ENCODE measurements at places on chromosomes 7 and 10. TPM values are rescaled to one million over a fixed set of nuclear protein-coding genes. Genes with fewer than 3 reads are reported as not detected.

- no peak for DNase-seq
These were observed 1.7 kb downstream of the FOXP2 start for GRCh38 chr7:114416129-114416990.

GRCh38 chr10:74419491-74419951 is 268.5 kb downstream of the ADK start:
- no peak for DNase-seq

The PCDH15 gene
- total RNA-seq, result not detected

- DNase-seq, result no peak
These were observed 45.5 kb upstream of the RHOBTB1 start for GRCh38 chr10:60989400-60989876.

DNA sequence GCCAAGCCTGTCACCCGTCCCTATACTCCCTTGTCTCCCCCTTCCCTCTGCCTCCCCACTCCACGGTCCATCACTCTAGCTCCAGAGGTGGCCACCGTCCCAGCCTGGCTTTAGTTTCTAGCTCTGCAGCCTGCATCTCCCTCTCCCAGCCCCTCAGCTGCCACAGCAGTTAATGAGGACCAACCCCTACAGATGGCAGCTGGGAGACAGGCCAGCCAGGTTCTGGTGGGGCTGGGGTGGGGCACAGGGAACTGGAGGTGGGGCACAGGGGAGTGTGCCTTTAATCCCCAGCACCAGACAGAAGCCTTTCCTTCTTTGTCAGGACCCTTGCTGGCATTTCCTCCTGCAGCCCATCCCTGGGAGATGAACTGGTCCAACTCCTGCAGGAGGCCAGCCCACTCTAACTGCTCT is 21.1 kb downstream of the UNC5B start:
- DNase-seq, result no peak

DNA sequence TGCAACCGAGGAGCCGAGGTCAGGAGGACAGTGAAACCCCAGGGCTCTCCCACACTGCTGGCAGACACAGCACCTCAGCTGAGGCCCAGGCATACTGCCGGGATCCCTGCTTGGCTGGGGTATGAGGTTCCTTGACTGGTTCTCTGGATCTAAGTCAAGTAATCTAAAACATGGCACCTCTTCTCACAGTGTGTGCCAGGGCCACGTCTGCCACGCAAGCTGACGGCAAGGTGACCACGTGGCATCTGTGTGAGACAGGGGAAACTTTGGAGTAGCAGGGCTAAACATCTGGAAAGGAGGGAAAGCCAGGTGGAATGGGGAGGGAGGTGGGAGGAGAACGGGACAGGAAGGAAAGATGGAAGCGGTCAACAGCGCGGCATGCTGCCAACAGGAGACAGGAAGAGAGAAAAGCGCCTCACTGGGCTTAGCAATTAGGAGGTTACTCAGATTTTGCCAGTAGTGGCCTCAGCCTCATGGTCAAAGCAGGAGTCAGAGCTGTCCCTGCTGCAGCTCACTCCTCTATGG is 103.7 kb downstream of the CXCL12 start:
- DNase-seq, result no peak

The HPSE2 gene
- not detected for total RNA-seq

GRCh38 chr7:14938181-14938580 is 35.6 kb upstream of the DGKB start:
- no peak for DNase-seq

The FKBP6 gene
- total RNA-seq, result not detected

GRCh38 chr7:157874870-157875229 is 538.0 kb downstream of the DNAJB6 start:
- no peak for DNase-seq

The VIPR2 gene
- 0.43 TPM for total RNA-seq

- DNase-seq, result peak; percentile 46
These were observed 111.7 kb upstream of the CDK13 start for GRCh38 chr7:39838326-39838725.

- no peak for DNase-seq
These were observed 484.5 kb upstream of the ZMIZ1 start for GRCh38 chr10:78584266-78584665.

DNA sequence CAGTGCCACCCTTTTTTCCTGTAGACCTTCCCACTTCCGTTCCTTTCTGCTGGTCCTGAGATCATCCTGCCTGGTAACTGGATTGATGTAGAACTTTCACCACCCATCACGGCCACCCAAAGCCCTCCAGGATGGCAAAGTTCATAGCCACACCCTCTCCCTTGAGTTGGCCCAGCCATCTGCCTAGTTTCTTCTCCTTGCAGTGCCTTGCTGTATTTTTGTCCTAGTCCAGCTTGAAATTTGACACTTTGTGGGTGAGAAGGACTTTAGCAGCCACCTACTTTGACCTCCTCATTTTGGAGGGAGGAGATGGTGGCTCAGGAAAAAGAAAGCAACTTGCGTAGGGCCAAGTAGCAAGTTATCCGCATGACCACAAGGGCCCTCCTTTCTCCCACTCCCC is 140.7 kb downstream of the BUB3 start:
- DNase-seq, result no peak

GRCh38 chr10:109587366-109587765 is 335.9 kb downstream of the XPNPEP1 start:
- no peak for DNase-seq

DNA sequence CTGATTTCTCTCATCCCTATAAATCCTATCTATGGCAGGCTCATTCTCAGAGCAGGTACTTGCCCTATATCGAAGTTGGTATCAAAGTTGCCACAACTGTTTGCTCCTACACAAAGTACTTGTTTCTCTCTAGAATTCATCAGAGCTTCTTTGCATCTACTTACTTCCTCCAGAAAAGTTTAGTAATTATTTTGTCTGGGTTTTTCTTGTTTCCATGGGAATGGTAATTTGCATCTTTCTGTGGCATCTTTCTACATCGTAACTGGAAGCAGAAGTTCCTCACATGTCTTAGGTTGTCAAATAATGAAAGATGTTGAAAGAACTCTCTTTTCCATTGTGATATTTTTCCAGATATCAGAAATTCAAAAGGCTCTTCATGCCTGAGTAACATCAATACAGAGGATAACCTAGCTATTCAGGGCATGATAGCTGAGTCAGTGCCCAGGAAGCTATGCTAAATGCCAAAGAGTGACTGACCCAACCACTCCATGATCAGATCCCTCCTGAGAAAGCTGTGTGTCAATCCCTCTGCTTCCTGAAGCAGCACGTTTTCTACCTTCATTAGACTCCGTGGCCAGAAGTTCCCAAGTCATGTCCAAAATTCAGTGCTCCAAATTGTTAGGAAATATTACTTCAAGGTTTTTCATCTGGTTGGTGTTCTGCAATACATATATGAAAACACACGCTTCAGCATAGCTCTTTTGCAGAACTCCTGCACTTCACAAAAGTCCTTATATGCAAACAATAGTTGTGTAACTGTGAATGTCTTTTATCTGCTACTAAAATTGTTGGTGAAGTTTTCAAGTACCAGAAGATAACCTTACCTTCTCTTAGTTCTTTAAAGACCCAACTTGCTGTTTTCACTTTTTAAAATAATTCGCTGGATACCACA is 216.5 kb downstream of the VTI1A start:
- DNase-seq, result peak; percentile 75

DNA sequence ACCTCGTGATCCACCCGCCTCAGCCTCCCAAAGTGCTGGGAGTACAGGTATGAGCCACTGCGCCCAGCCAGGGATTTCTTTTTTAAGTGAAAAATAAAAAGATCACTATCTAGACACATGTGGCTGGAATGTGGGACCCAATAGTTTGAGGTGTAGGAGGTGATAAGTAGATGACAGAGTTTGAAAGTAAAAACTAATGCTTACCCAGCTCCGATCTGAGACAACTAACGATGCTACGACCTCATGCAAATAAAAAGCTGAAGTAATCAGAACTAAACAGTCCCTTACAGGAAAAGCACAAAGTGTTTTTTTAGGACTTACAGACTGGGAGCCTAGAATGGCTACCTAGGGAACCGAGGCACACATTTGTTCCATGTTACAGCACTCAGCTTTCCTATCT is 23.0 kb downstream of the PCGF6 start:
- DNase-seq, result no peak

DNA sequence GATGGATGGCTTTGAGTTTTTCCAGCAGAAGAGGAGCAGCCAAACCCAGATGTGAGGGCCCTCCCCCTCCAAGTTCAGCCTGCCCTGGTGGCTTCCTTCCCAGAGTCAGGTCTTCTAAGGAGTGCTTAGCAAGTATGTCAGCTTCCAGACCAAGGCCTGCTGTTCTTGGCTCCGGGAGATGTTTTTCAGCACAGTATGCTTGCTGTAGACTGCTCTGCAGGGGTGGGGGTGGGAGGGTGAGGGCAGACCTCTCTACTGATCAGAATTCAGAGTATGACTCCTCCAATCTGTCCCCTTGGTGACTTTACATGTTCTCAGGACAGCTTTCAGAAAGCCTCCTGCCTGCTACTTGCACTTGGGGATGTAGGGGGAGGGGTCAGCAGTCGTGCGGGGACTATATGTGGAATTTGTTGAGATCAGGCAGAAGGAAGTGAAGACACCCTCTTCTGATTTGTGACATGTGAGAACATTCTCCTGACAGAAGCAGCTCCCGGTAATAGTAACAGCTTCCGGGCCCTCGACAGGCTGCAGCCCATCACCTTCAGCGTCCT is 516.4 kb upstream of the ZMIZ1 start:
- DNase-seq, result peak; percentile 85

DNA sequence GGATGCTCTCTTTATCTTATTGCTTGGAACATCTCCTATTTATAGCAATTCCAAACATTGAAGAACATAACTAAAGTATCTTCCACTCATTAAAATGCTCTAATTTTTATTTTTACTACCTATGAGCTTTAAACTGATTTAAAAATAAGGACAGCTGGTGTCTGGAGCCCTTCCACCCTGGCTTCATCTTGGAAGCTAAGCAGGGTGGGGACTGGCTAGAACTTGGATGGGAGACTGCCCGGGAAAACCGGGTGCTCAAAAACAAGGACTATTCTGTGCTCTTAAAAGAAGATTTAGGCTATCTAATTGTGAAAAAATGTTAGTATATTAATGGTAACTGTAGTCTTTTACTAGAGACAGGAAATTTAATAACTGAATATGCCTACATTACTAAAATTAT is 69.2 kb downstream of the ARMC3 start:
- peak; percentile 33 for DNase-seq

- DNase-seq, result no peak
These were observed 57.2 kb downstream of the SLC29A4 start for GRCh38 chr7:5339955-5340354.

DNA sequence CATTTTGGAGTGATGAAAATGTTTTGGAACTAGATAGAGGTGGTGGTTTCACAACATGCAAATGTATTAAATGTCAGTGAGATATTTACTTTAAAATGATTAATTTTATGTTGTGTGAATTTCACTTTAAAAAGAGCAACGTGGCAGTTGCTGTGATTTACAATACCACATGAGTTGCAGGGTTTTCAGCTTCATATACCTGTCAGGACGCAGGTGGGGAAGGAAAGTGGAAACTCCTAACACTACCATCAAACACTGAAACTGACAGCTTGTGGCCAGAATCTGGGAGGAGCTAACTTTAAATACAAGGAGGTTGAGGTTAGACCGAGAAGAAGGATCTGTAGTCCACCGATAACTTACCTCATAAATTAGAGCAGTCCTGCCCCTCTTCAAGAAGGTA is 168.9 kb upstream of the TMEM72 start:
- peak; percentile 73 for DNase-seq

DNA sequence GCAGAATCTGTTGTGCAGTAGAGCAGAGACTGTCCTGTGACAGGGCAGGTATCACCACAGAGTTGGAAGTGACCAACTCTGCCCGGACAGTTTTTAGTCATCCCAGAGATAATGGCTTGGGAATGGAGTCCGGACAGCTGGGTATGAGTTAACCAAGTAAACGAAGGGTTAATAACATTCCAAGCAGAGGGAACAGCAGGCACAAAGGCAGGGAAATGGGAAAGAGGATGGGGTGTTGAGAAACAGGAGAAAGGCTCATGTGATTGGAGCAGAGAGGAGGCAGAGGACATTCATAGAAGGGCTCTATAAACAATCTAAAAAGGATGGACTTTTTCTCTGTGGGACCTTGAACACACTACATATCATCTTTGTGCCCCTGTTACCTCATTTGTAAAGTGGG is 132.2 kb upstream of the YAE1 start:
- no peak for DNase-seq

DNA sequence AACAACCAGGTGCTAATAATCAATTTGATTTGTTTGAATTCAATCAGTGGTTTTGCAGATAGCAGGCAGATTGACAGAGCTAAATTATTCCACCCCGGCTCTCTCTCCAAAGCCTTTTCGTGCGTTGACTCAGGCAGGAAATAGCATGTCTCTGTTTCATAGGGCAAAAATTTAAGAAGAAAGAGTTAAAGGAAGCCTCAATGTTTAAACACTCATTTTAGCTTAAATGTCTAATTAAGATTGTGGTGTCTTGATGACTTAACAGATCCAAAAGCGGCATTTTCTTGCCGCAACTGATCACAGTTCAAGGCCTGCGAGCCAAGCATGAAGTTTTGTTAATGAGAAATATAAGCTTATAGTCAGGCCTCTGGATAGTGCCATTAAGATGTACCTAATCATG is 1051.1 kb upstream of the AUTS2 start:
- peak; percentile 82 for DNase-seq

The SNX10 gene
- total RNA-seq, result 5.4 TPM

DNA sequence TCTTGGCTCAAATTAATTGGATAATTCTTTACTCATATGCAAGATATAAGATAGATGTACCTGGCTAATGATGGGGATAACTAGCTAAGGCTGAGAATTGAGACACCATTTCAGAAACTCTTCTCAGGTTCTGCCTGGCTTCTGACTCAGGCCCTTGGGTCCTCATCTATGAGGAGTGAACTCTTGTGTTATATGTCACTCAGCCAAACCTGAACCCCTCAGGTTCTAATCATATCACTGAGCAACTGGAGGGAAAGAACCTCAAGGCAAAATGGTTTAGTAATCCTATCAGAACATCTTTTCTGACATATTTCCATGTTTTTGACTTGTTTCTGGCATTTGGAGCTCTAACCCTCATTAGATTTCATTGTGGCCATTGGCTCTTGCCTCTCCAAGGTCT is 100.4 kb downstream of the CPED1 start:
- no peak for DNase-seq

DNA sequence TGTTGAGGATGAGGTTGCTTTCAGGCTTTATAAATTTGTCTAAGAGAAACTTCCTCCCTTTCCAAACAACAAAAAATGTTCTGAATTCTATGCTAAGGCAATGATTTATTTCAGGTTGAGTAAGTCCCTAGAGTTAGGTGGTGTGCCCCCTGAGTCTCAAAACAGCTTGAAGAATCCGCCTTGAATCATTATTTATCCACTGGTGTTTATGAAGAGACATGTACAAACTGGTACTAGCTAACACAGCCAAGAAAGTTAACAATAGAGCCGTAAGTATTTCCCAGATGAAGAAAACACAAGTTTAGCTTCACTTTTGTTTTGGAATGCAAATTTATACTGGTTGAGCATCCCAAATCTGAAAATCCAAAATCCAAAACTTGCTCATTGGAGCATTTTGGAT is 66.2 kb upstream of the SRPK2 start:
- DNase-seq, result peak; percentile 12

GRCh38 chr7:2107386-2108070 is 125.2 kb downstream of the MAD1L1 start:
- DNase-seq, result no peak

GRCh38 chr10:47169581-47169980 is 130.4 kb upstream of the GDF10 start:
- no peak for DNase-seq
